Stimulated activated CD8-positive, alpha-beta memory T cell treated with anti-CD3 and anti-CD28 coated beads, Interleukin-12 subunit alpha, Interleukin-12 subunit beta, amount 100 ng/mL, for 4 hours (primary cell): ENCODE measurements at places on chromosomes 11 and 22.

DNA sequence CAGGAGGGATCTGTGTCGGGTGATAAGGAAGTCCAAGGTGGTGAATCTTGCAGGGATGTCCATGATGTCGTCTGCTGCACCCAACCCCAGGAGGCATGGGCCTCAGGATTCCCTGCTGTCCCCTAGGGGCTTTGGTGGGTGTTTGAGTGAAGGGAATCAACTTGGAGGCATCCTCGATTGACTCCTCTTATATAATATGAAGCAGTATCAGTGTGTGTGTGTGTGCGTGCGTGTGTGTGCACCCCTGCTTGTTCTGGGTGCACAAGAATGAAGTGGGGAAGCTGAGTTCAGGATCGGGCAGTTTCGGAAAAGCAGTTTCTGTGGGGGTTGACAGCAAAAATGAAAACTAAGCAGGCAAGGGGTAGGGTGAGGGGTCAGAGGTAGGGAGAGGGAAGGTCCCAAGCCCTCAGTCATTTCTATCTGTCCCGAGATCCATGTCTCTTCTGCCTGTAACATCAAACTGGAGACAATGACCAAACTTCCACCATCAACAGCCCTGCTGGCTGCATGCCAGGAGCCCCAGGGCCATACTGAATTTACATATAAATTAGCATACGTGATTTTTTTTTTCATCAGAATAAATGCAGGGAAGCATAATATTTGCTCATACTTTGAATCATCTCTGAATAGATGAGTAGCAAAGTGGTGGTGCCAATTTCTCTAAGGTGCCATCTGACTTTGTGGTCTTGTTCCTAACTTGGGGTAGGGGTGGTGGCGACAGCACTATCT, 2.0 kb downstream of the NTM start:
- no peak for DNase-seq

- DNase-seq, result no peak
Observed at GRCh38 chr11:128357073-128357472, 230.3 kb downstream of the ETS1 start.

DNA sequence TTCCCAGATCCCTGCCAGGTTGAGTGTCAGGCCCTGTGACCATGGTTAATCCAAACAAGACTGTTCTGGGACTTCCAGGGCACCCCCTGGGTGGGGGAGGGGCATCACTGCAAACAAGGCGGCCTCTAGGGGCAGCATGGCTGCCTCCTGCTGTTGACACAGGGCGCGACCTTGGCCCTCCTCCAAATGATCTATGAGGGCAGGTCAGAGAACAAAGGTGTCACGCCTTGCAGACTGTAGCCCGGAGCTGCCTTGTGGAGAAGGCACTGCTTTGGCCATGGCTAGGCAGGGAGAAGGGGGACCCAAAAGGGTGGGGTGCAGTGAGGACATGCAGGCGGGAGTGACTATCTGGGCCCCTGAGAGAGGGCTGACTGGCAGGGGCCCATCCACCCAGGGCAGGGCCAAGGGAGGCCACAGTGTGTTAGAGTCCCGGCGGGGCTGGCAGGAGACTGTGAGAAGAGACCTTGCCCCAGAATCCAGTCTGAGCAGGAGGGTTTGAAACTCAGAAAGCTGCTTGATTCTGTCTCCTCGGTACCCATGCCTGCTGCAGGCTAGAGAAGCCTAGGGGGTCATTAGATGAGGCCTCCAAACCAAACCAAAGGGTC, 35.6 kb downstream of the KCNC1 start:
- DNase-seq, result no peak

GRCh38 chr11:116173941-116174911, 598.6 kb downstream of the BUD13 start:
- no peak for DNase-seq

GRCh38 chr11:101718402-101718801, 134.6 kb upstream of the TRPC6 start:
- no peak for DNase-seq

GRCh38 chr11:14932447-14932846, 39.7 kb downstream of the CALCA start:
- no peak for DNase-seq
